Kasumi-1 (cell line): ENCODE measurements at places on chromosomes 1 and 21.

- DNase-seq = no peak
Observed at GRCh38 chr21:22395965-22396364, 1397.8 kb downstream of the NCAM2 start.

- DNase-seq = no peak
Observed at GRCh38 chr1:39696448-39696847, 5.2 kb upstream of the HPCAL4 start.

- peak; percentile 36 for DNase-seq
Observed at GRCh38 chr1:201955729-201956143, 433 bp downstream of the TIMM17A start.

- DNase-seq = no peak
Observed at GRCh38 chr1:17967623-17968255, 139.9 kb upstream of the IGSF21 start.

DNA sequence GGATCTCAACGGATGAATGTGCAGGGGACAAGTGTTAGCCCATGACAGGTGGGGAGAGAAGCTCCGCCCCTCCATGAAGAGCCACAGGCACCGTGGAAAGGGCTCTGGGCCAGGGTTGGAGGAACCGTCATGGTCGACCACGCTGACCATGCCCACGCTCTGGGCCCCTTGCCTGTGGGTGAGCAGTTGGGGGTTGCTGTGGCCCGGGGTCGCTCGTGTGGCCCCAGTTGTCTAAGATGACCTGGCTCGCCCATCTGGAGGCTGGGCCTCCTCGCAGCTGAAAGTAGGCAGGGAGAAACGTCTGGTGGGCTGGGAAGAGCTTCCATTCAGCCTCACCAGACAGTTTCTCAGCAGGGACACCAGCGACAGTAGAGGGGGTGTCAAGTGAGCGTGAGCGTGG lies 13.1 kb upstream of the UTS2 start:
- no peak for DNase-seq

DNA sequence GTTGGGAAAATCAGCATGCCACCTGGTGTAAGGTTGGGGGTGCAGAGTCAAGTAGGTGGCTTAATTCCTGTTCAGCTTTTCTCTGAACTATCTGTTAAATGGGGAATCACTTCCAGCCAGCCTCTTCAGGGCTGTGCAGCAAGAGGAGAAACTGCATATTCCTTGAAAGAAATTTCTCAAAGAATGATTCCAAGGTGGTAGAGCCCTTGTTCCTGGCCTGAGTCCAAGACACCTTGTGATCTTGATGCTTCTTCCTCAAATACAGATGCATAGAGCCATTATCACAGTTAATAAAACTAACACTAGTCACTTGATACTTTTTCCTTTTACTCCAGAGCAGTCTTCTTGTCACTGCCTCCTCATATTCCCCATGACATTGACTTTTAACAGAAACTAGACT lies 5.2 kb downstream of the TXLNA start:
- no peak for DNase-seq

DNA sequence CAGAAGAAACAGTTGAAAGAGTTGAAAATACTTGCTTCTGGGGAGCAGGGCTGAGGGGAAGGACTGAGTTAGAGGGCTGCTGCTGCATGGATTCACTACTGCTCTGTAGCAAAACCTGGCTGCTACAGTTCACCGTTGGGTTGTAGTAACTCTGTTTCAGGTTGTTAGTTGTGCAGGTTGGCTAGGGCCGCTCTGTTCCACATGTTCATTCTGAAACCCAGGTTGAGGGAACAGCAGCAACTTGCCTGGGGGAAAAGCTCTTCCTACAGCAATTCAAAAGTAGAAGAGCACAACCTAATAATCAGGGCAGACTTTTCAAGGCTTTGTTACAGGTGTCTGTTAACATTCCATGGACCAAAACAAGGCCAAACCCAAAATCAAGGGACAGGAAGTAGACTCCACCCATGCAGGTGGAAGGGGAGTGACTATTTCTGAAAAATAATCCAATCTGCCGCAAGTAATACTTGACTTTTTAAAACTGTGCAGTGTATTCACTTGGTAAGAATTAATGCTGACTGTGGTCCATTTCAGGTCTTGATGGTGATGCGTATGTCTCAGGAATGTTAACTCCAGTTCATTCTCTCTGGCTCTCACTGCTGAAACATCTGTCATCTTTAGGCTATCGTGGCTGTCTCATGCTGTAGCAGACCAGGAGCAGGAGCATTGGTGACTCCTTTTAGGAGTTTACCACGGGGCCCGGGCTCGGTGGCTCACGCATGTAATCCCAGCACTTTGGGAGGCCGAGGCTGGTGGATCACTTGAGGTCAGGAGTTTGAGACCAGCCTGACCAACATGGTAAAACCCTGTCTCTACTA lies 5.1 kb upstream of the PARK7 start:
- no peak for DNase-seq
